ENCODE measurements at places on chromosomes 5 and 9. TPM values are rescaled to one million over a fixed set of nuclear protein-coding genes. Genes with fewer than 3 reads are reported as not detected.
A peak's percentile ranks its signal among the peaks of the same experiment; 100 is the strongest.

Gene LHX3
- not detected for total RNA-seq

DNA sequence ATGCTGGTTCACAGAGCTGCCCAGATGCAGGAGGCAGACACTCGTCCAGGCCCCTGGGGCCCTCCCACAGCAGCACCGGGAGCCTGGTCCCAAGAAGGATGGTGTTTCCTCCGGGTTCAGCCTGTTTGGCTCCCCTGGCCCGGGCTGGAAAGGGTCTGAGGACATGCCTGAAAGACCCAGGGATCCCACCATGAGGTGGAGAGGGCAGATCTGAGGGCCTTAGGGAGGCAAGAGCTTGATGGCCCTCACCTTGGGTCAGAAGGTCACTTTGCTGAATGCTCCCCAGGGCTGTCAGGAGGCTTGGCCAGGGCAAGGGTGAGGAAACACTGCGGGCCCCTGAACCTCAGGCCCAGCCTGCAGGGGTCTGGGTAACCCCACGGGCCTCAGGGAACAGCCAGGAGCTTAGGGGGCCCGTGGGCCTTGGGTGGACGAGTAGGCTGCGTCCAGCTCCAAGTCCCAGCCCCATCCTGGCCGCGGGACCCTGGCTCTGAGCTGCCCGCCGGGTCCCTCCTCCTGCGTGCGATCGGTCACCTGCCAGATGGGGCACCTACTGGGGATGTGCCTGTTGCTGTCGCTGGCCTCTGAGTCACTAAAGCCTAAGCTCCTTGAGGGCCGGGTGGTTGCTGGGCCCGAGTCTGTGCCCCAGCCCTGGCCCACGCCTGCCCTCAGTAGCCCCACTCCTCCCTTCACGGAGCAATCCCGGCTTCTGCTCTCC is 106.2 kb downstream of the ZNF354C start:
- no peaks in the 10 kb centered on the region for H3K27me3 ChIP-seq
- no peak overlapping the region for H3K4me3 ChIP-seq
- no peak overlapping the region for H3K27ac ChIP-seq
- no peaks in the 10 kb centered on the region for H3K36me3 ChIP-seq

GRCh38 chr9:19408693-19409400 is at the start of gene ACER2:
ACER2 (plus strand) TSS chr9:19409009; CDS start chr9:19409085, 76 bp downstream.
- H3K36me3 ChIP-seq, result no peaks in the 10 kb centered on the region
- peak within 1 kb of the TSS; percentile 90 for H3K4me3 ChIP-seq
- H3K27ac ChIP-seq, result peak within 1 kb of the TSS; percentile 70
- DNase-seq, result peak; percentile 95
- no peaks in the 10 kb centered on the region for H3K27me3 ChIP-seq

GRCh38 chr5:18113721-18114120 is 479.5 kb downstream of the TAF11L14 start:
- no peak overlapping the region for H3K4me3 ChIP-seq
- no peak for DNase-seq
- H3K27me3 ChIP-seq, result no peaks in the 10 kb centered on the region
- H3K36me3 ChIP-seq, result no peaks in the 10 kb centered on the region
- no peaks in the 10 kb centered on the region for H3K4me1 ChIP-seq

GRCh38 chr9:93969328-93969661 is 14.1 kb upstream of the BARX1 start:
- H3K4me3 ChIP-seq, result no peak overlapping the region
- no peaks in the 10 kb centered on the region for H3K27me3 ChIP-seq
- no peak for DNase-seq
- H3K27ac ChIP-seq, result no peak overlapping the region
- no peaks in the 10 kb centered on the region for H3K36me3 ChIP-seq

GRCh38 chr5:168327994-168328393 is 36.5 kb downstream of the WWC1 start:
- no peak overlapping the region for H3K4me3 ChIP-seq
- no peaks in the 10 kb centered on the region for H3K36me3 ChIP-seq
- no peak for DNase-seq
- H3K27me3 ChIP-seq, result no peaks in the 10 kb centered on the region
- peak overlapping the region; percentile 17 for H3K27ac ChIP-seq

Data from kidney (tissue), 22 donors.